ENCODE measurements at places on chromosomes 11 and 22.

DNA sequence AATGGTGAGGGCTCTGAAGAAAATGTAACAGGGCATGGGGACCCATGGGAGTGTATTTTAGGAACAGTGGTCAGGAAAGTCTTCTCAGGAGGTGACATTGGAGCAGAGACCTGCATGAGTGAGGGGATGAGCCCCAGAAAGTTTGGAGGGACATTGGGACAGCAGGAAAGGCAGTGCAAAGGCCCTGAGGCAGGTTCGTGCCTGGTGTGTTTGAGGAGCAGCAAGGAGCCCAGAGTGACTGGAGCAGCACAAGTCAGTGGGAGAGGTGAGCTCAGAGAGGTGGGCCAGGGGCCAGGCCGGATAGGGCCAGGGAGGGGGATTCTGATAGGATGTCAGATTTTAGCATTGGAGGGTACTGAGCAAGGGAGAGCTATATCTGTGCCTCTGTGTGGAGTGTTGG, 80.0 kb upstream of the CRYBB3 start:
- DNase-seq = no peak

GRCh38 chr11:66701432-66702240, 23.9 kb upstream of the RBM4B start:
- DNase-seq = no peak

GRCh38 chr11:102518296-102519094, 12.1 kb downstream of the MMP7 start:
- no peak for DNase-seq

DNA sequence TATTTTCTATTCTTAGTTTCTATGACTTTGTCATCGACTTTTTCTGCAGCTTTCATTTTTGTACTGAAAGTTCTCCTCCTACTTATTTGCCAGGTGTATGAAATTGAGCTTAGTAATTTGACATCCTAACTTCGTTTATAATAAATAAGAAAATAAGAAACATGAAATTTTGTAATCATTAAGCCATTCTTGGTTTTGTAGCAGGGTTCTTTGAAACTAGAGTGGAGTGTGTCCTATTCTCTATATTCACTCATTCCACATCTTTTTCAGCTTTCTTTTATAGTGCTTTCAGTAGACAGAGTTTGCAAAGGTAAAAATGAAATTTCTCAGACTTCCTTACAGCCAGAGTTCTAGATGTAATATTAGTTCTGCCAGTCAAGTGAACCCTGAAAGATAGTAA, 47.8 kb downstream of the FANCF start:
- DNase-seq = no peak

DNA sequence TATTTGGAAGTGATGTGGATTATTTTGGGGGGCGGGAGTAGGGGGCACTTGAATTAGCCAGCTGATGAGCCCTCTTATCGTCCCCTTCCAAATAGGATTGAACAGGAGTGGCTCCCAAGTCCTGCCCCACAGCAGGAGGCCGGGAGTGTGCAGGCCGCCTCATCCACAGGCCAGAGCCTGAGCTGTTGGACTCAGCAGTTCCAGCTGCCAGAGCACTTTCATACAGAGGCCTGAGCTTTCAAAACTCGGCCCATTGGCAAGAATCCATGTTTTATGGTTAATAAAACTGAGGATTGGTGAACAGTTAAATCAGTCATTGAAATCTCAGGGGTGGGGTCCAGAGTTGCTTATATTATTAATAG, 9.6 kb downstream of the FAM118A start:
- DNase-seq = peak; percentile 68

DNA sequence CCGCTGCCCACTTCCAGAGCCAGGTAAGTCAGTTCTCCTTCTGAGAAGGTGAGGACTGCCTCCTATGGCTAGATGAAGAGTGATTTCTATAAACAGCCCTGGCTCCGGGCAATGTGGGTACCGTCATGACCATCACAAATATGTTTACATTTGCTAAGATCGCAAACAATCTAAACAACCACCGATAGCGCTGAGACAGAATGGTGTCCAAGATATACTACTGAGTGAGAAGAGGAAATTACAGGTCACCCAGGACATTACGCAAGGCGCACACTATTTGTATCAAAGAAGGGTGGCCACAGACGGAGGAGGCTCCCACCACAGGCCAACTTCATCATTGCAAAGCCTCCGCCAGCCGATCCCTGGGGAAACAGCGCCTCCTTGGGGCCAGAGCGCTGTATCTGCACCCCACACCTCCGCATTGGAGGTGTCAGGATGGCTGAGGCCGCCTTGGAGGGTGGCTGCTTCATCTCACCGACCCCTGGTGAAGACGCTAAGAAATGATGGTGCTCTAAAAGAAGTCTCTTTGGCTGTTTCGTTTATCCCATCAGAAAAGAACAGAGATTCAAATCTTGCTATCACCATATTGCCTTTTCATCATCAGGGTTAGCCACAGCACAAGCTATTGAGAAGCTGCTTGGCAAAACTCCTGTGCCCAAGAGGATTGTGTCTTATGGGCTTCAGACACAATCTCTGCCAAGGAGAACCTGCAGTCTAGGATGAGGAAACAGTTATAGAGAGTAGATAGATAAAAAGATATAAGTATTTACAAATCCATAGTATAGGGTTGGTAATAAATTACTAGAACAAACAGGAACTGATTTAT, 12.3 kb upstream of the ASRGL1 start:
- peak; percentile 69 for DNase-seq

DNA sequence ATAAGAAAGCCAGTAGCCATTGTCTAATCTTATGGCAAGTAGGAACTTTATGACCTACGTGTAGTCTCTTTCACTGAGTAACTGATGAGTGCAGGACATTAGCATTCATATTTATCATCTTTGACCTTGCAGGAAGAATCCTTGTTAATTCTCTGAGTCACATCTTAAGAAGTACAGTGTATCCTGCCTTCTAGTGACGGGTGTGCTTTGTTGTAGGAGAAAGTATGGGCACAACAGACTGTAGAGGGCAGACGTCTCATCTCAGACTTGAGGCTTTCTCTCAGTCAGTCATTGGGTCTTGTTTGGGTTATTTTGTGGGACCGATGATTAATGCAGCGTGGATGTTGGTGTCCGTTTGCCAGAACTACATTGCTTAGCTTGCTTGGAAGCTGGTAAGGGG, 6.8 kb downstream of the RNF214 start:
- DNase-seq = no peak

- DNase-seq = no peak
Measured at GRCh38 chr11:83521647-83522596, 235.8 kb upstream of the CCDC90B start.

GRCh38 chr11:16999116-16999515, 15.1 kb downstream of the PLEKHA7 start:
- DNase-seq = no peak

GRCh38 chr11:11513422-11513821, 108.4 kb downstream of the GALNT18 start:
- no peak for DNase-seq
